SK-N-MC (cell line): ENCODE measurements at places on chromosomes 6 and 20.
A peak's percentile ranks its signal among the peaks of the same experiment; 100 is the strongest.

- DNase-seq: no peak
These were observed 930.0 kb upstream of the SLC35B3 start for GRCh38 chr6:9365378-9365777.

DNA sequence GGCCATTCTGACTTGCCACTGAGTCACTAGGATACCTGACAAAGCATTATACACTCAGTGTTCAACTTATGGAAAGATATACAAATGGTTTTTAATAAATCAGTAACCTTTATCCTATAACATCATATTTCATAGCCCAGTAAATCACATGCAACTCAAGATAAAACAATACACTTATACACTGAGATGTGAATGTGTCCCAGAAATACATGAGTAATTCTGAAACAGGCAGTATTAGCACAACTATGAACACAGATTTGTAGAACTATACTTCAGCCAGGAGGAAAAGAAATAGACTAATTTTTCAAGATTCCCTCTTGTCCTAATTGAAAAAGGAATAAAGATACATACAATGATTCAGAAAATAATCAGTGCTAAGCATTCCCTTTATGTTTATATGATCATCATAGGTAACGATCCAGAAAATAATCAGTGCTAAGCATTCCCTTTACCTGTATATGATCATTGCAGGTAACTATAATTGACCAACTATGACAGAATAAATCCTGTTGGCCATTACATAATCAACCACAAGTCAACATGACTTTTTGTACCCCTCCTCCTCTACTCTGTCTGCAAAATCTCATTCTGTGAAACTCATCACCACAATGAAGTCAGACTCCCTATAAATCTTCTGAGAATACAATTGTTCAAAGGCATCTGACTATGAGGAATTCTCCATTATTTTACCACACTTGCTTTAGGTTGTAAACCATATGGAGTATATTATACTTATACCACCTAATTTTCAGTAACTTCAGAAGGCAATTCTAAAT is 30.3 kb downstream of the HACE1 start:
- no peak for DNase-seq

GRCh38 chr20:49915118-49915379 is 280 bp downstream of the SPATA2 start:
- DNase-seq: no peak

DNA sequence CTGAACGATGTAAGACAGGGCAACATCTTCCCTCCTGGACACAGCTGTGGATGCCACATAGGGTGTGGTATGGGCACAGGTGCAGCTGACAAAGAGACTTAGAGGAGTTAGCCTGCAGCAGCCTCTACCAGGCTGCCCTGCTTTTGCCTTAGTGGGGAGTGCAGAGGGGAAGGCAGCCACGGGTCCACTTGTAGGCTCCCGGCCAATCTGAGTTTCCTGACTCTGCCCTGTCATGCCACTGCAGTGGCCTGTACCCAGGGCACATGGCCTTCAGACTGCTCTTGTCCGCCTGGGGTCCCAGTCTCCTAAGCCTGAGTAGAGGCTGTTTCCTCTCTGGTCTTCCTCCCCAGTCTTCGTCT is 17.1 kb upstream of the CST9L start:
- DNase-seq: no peak

DNA sequence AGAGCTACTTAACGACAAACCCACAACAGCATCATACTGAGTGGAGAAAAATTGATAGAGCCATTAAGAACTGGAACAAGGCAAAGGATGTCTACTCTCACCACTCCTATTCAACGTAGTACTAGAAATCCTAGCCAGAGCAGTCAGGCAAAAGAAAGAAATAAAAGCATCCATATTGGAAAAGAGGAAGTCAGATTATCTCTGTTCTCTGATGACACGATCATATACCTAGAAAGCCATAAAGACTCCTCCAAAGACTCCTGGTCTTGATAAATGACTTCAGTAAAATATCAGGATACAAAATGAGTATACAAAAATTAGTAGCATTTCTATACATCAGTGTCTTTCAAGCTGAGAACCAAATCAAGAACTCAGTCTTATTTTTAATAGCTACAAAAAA is 17.0 kb upstream of the FHL5 start:
- no peak for DNase-seq

- no peak for DNase-seq
These were observed 31.3 kb upstream of the E2F3 start for GRCh38 chr6:20370393-20370792.

DNA sequence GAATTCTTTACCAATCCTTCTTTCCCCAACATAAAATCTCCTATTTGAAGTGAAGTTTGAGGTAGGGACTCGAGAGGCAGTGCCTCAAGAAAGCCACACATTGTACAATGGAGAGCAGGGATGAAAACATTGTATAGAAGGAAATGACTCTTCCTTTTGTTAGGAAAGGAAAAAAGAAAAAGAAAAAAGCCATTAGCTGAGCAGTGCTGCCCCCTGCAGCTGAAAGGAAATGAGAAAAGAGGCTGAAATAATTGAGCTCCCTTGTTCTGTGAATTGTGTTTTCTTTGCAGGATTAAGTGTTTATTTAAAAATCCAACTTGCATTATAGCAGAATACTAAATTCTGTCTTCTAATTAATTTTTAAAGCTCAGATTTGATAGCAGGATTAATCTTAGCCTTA is 162.9 kb upstream of the SASH1 start:
- DNase-seq: peak; percentile 24

DNA sequence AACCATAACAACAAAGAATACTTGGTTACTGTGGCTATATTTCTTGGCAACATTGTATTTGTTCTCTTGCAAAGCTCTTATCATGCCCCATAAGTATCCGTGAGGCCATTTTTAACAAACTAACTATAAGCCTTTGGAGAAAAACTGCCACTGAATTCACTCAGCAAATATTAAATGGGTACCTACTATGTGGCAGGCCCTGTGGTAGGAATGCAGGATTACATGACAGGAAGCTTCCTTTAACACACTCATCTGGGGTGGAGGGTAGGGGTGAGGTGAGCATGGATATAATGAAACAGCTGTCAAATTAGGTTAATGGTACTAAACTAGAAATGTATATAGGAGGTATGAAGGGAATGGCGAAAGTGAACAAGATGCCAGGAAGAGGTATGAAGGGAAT is 504.8 kb downstream of the MEI4 start:
- DNase-seq: no peak

DNA sequence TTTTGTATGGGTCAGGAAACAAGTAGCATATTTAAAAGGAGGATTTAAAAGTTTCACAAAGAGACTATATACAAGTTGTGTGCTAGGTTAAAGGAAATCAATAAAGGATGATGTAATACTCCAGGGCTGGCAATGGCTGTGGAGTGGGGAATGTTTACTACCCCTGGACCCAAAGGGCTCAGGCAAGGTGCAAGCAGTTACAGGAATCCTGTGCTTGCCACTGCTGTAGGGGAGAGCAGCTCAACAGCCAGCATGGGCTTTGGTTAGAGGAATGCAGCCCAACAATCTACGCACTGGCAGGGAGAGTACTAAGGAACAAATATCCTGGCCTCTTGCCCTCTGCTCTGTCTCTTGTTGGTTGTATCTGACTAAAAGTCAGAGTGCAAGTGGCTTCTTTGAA is 1642.2 kb downstream of the KHDRBS2 start:
- no peak for DNase-seq

DNA sequence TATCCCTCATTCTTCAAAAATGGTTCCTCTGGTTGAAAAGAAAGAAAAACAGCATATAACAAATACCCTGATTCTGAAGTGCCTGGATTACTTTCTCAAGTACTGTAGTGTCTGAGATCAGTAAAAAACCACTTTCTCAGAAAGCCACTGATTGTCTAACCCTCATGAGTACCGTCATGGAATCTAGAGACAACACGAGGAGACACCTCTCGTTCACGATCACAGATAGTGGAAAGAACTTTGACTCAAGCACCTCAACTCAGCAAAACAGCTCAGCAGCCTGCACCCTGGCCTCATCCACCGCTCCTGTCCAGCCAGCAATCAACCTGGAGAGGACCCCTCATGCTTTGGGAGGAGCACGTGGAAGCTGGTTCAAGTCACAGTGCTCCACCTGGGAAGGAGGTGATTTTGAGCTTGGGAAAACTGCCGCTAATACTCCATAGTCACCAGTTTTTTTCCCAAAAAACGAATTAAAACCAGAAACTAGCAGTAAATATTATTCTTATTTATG is 1.0 kb downstream of the SCML4 start:
- no peak for DNase-seq

DNA sequence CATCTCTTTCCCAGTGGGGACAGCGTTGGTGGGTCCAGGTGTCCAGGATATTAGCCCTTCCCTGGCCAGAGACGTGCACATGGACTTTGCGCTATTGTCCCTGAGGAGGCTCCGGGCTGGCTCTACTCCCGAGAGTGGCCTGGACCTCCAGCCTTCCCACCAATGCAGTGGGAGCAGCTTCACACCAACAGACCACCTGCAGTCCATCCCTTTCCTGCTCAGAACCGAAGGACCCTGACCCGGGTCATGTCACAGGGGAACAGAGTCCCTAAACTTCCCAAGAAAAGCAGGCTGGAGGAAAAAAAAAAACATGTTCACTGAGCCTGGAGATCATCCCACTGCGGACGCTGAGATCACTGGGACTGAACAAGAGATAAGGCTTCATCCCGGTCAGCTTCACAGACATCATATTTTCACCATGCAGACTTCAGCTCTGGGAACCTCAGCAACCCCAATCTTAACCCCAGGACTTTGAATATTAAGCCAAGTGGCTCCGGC is 18.3 kb downstream of the ZMYND8 start:
- DNase-seq: no peak

- DNase-seq: no peak
These were observed 72.2 kb upstream of the EEF1E1 start for GRCh38 chr6:8174571-8174970.

- DNase-seq: no peak
These were observed 9.3 kb upstream of the NNAT start for GRCh38 chr20:37511610-37512275.

DNA sequence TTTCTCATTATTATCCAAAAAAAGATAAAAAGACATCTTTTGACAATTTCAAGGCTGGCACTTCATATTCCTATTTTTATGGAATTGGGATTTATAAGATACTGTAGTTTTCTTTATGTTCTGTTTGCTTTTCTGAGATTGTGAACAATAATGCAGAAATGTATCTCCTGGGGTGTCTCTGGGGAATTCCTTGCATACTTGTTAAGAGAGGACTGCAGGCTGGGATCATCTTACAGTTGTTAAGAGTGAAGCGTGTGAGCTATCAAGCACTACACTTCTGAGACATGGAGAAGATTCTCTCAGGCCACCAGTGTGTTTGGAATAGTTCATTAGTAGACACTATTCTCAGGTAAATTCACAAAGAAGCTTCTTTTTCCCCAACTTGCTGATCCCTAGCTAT is 963.3 kb upstream of the GJE1 start:
- peak; percentile 26 for DNase-seq

GRCh38 chr6:156449128-156449527 is 328.1 kb upstream of the ARID1B start:
- peak; percentile 76 for DNase-seq

DNA sequence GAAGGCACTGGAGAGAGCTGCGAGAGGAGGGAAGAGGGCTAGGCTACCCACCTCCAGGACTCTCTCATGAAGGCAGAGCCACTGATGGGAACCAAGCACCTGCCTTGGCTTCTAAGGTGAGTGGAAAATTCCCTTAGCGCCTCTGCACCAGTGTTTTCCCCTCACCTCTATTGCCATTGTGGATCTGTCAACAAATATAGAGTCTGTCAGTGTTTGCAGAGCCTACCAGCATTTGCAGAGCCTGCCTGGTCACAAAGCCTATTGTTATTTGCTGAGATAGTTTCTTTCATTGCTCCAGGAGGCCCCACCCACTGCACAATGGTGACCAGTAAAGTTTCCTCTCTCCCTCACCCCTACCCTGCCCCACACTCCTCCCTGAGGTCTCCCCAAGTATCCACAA is 141.9 kb downstream of the MRPL14 start:
- DNase-seq: no peak

GRCh38 chr20:18496042-18496441 is 983 bp downstream of the RBBP9 start:
- DNase-seq: no peak

- DNase-seq: no peak
These were observed 1.1 kb downstream of the SPTLC3 start for GRCh38 chr20:13009682-13010406.

GRCh38 chr6:42374018-42374669 is 77.6 kb downstream of the TRERF1 start:
- DNase-seq: no peak

- no peak for DNase-seq
These were observed 653 bp downstream of the ZNF335 start for GRCh38 chr20:45971425-45971674.

GRCh38 chr20:49519777-49520359 is 37.4 kb upstream of the KCNB1 start:
- DNase-seq: no peak

GRCh38 chr6:163860287-163861081 is 446.0 kb downstream of the QKI start:
- DNase-seq: no peak

- no peak for DNase-seq
These were observed 26.9 kb upstream of the CBLN4 start for GRCh38 chr20:56032251-56032650.

DNA sequence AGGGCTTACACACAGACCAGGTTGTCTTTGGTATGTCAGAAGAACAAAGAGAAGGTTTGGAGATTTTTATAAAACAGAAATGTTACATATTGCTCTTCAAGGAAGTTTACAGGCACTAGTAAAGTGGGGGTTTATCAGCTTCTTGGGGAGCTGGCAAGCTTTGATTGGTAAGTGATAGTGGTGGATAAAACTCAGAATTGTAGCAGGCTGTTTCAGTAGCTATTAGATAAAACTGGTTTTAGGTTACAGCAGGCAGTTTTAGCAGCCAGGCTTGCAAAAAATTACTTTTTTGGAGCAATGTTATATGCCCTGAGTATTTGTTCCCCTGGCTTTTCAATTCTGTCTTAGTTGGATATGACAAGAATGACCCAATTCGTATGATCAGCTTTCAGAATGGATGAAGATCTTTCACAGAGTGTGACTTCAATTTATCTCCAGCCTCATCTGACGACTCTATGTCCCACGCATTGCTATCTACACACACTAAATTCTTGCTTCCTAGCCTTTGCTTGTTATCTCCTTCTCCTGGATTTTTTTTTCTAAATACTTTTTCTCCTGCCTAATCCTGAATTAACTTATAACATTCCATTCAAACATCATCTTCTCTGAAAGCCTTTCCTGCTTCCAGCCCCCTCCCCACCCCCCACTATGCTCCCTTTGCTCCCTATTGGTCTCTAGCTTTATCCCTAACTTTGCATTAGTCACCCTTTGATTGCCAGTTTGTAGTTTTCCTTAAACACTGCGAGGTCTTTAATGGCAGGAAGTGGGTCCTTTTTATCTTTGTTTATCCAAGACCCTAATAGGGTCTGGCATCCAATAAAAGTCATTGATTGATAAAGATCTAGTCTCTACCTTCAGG is 1.0 kb upstream of the TOMM34 start:
- DNase-seq: no peak
